ENCODE measurements at places on chromosomes 4 and X.

GRCh38 chr4:81304871-81305270, 89.8 kb upstream of the PRKG2 start:
- DNase-seq = no peak

DNA sequence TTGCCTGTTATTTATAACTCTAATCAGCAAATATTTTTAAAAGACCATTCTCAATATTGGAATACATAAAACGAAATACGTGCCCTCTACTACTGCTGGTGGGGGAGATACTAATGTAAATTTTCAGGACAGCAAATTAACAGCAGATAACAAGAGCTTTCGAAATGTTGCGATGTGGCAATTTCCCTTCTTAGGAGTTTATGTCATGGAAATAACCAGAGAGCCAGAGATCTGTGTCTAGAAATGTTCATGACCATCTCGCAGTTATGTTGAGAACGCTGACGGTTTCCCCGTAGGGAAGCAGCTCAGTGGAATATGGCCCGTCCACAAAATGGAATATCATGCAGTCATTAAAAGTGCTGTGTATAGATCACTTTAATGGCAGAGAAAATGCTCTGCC, 238.4 kb upstream of the PSAPL1 start:
- no peak for DNase-seq

- peak; percentile 73 for DNase-seq
Observed at GRCh38 chr4:1748465-1748995, 27.2 kb downstream of the TACC3 start.

GRCh38 chr4:3765271-3766035, 732 bp upstream of the ADRA2C start:
- DNase-seq = no peak

DNA sequence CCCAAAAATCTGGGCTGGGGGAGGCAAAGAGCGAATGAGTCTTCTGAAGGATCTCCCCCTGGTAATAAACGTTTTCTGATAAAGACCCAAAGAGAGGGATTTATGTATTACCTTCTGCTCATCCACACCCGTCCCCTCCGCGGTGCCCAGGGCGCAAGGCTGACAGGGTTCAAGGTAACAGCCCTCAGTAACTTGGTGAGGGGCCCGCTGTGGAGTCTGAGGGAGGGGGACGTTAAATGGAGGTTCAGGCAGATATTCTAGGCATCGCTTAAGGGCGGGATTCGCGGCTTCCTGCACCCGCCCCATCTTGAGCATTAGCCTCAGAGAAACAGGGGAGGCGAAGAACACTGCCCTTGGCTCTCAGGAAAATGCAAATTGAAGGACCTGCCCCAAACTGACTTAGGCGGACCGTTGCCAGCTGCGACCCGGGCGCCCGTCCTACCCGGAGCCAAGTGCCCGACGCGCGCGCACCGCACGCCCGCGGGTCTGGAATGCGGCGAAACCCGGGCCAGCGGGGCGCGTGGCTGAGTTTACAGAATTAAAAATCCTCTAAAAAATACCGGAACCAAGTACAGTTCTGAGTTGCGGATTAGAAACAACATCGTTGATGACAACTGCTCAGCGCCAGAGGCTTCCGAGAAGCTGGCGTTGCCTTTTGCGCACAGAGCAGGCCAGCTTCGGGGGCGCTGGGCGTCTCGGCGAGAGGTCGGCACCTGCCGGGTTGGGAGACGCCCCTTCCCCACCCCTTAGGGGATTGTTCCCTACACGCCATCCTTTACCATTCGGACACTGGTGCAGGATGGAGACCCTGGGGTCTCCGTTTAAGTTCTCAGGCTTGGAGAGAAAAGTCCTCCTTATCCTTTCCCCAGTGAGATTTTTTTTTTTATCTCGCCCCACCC, 2.8 kb downstream of the HELT start:
- no peak for DNase-seq

DNA sequence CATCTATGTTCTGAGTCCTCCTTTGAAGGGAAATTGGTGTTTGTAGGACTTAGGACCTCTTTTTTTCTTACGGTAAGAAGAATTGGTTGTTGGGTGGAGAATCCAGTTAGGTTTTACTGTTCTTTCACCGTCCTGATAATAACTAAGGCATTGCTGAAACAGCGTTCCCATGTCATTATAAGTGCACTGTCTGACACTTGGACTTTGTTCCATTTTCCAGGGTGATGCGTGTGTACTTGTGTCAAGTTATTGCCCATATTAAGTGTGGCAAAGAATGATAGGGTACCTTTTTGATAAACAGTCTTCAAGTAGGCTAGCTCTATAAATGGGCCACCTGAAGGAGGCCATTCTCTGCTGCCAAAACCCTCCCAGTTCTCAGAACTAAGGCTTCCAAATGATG, 119.7 kb downstream of the AASDH start:
- DNase-seq = no peak

DNA sequence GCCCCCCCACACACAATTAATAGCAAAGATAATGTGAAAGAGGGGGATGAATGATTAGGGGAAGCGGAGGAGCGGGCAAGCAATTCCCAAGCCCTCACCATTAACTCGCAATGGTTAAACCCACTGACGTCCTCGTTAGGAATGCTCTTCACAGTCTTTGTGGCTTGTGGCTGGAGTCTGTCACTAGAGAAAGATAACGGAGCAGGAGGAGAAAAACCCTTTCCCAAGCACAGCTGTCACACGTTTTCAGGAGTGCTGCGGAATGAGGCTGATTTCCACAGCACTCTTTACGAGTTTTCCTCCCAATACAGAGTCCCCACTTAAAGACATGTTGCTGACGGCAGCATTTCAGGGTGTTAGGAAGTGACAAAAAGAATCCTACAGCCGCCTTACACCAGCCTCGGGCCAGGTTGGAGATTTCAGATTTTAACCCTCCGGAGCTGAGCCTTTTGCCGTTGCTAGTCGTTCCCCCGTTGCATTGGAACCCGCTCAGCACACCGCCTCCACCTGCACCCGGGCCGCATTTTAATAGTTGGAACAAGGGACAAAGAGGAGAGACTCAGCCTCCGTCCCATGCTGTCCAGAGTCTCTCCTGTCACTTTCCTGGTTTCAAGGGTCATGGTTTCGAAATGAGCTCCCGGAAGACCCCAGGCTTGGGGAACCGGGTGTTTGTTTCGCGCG, 92.2 kb downstream of the GEMIN8 start:
- DNase-seq = no peak

DNA sequence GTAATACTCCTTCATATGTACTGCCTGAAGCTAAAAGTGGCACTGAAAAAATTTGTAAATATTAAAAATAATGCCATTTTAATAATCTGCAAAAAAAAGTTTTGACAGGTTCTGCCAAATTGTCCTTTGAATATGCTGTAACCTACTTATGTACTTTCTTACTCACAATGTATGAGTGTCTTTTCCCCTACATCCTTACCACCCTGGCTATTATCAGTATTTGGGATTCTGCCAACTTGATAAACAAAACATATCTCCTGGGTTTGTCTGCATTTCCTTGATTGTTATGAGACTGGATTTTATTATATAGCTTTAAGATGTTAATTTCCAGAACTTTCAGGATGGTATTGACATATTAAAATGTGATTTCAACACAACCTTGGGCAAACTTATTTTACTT, 187.9 kb downstream of the CHM start:
- DNase-seq = no peak

- no peak for DNase-seq
Observed at GRCh38 chrX:103098488-103098887, 5.5 kb upstream of the NXF3 start.

GRCh38 chr4:28639747-28640146, 1779.1 kb downstream of the STIM2 start:
- no peak for DNase-seq

- DNase-seq = no peak
Observed at GRCh38 chr4:30537456-30537855, 182.7 kb upstream of the PCDH7 start.

DNA sequence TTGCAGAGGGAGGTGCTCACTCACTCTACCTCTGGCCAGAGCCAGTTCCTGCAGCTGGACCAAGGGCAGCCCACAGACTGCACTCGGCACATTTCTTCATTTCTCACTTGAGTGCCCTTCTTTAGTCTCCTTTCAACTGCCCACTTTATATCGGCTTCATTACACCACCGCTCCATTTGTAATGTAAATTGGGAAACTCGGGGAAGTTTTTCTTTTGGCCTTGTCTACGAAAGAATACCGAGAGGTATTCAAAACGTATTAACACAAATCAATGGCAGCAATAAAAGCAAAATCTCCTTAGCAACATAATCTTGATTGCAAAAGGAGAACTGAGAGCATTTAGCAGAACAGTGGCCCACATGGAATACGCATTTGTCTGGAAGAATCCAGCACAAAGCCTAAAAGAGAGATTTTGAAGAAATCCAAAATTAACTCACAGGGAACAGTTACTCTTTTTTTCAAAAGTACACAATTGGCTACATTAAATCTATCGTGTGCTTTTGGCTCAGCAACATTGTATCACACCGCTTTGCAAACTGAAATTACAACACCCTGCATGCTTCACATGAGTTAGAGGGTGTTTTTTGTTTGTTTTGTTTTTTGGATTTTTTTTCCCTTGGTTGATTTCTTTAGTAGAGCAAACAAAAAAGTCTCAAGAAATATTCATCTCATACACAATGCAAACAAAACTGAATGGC, 62.6 kb downstream of the CHIC2 start:
- DNase-seq = no peak

- DNase-seq = no peak
Observed at GRCh38 chrX:16119353-16120220, 3.8 kb upstream of the GRPR start.

- DNase-seq = no peak
Observed at GRCh38 chrX:120791013-120791643, 84.5 kb downstream of the CT47B1 start.

DNA sequence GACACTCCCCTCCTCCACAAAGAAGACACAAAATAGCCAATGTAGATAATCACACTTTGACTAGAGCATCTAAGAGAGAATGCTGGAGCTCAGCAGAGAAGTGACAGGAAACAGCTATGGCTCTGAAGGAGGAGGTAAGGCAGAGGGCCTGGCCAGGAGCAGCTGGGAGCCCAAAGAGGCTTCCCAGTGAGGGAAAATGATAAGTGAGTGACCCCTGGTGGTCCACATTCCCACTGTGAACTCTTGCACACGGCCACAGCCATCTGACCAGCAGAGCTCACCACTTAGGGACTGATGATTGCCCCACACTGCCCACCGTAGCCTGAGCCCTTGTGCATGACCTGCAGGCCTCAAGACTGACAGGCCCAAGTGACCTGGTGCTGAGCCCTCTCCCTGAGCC, 162.7 kb upstream of the GALNTL6 start:
- no peak for DNase-seq

- no peak for DNase-seq
Observed at GRCh38 chr4:141132709-141133145, 542 bp downstream of the RNF150 start.

- no peak for DNase-seq
Observed at GRCh38 chrX:46599051-46599560, 25.5 kb downstream of the CHST7 start.

- DNase-seq = no peak
Observed at GRCh38 chr4:88610771-88611170, 18.5 kb downstream of the HERC3 start.

- DNase-seq = no peak
Observed at GRCh38 chr4:56086561-56086960, 137.8 kb downstream of the CEP135 start.

- no peak for DNase-seq
Observed at GRCh38 chr4:54276641-54277430, 47.7 kb downstream of the PDGFRA start.

DNA sequence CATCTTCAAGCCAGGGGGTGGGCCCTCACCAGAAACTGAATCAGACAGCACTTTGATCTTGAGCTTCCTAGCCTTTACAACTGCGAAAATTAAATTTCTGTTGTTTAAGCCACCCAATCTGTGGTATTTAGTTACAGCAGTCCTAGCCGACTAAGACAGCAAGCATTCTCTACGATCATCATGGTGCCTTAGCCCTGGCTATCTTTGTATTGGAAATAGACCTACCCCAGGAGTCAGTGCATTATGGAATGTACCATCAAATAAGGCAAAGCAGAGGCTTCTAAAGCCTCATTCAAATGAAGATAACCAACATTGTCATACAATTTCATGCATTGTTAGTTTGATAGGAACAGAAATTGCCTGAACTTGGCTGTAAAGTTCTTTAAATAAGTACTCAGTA, 75.0 kb downstream of the PARM1 start:
- no peak for DNase-seq

DNA sequence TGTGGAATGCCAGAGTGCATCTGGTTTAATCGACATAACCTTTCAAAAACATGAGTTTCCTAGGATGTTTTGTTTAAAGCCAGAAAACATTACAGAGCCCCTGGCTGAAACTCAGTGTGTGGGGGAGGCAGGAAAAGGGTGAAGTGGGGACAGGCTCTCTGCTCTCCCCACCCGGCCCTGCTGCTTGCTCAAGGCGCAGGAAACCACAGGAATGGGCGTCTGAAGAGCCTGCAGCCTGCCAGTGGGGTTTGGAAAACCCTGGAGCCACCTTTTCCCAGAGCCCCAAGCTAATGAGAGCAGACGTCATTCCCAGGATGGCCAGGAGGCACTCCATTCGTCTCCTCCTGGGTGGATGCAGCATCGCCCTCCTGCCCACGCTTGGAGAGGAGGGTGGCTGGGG, 240.6 kb downstream of the AFAP1 start:
- no peak for DNase-seq

GRCh38 chr4:164012396-164013027, 518.0 kb downstream of the TMA16 start:
- peak; percentile 38 for DNase-seq

GRCh38 chr4:15938182-15938581, 358 bp downstream of the FGFBP1 start:
- DNase-seq = no peak

GRCh38 chr4:69750346-69750745, 10.1 kb downstream of the SULT1B1 start:
- no peak for DNase-seq

GRCh38 chrX:16210061-16210460, 42.8 kb downstream of the MAGEB17 start:
- DNase-seq = no peak

DNA sequence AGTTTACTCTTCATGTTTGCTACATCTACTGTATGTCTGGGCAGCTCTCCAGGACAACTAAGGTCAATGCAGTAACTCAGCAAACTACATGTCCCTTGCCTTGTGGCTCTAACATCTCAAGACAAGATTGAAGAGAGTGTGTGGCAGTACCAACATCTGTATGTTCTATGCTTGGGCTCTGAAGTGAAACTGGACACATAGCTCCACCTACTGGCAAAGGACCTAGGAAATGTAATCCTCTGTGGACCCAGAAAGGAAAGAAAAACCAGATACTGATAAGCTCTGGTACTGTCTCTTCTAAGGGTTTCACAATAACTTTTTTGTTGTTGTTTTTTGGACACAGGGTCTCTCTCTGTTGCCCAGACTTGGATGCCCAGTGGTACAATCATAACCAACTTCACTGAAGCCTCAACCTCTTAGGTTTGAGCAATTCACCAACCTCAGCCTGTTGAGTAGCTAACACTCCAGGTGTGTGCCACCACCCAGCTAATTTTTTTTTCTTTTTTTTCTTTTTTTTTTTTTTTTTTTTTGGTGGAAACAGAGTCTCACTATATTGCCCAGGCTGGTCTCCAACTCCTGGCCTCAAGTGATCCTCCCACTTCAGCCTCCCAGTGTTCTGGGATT, 64.1 kb downstream of the QDPR start:
- peak; percentile 62 for DNase-seq
